ENCODE measurements at places on chromosomes 2 and 18.
A peak's percentile ranks its signal among the peaks of the same experiment; 100 is the strongest.

DNA sequence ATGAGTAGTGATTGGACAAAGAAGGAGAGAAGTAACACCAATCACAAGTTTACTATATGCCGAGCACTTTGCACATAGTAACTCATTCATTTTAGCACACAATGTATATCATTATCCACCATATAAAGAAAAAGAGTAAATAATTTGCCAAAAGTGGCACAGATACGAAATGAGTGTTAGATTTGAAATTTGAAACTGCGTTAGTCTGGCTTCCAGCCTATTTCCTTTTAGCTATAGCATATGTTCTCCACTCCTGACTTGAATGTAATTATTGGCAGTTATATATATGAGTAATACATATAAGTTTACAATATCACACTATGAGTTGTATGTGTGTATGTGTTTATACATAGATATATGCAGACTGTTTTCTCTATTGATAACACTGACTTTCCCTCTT lies 98.6 kb downstream of the NOL4 start:
- no peak for DNase-seq

DNA sequence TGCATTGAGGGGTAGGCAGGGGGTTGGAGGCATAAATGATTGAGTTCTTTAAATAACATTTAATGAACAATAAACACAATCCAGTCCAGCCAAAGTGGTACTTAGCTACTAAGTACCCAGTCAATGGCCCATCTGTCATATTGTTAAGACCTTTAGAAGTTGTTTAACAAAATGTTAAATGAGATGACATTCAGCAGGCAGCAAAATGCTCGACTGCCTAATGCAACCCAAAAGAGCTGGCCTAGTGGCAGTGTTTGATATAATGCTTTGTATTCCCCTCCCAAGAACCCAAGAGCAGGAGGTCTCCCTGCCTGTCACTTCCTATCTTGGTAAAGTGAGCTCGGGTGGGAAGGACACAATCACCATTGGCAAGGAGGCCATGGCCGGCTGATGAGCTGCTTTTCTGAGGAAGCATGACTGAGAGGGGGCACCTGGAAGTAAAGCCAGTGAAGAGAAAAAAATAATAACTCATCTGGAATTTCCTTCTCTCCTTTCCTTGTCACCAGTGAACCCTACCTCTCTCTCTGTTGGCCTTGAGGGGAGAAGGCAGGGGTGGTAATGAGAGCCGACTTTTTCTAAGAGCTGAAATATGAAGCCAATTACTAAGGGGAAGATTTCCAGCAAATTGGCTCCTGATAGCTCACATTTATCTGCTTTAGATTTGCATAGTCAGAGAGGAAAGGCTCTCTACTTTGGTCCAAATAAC lies 140.6 kb downstream of the C1D start:
- DNase-seq = no peak

GRCh38 chr2:64873472-64873924 lies 115.7 kb upstream of the SLC1A4 start:
- peak; percentile 50 for DNase-seq

DNA sequence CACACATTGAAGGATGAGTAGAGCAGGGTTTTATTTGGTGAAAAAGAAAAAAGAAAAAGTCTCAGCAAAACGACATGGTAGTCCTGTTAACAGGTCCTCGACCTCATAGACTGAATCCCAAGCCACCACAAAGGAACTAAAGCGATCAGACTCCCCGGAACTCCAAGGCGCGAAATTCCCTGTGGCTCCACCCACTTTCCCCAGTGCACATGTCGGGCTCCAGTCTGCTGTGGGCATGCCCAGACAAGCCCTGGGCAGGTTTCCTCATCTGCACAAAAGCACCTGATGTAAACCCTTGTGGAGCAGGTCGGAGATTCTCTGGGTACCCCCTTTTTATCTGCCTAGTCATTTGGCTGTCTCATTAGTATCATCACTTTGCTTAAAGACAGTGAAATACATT lies 170.7 kb upstream of the FSIP2 start:
- no peak for DNase-seq
